Left ventricle myocardium inferior (tissue), 1 donor: ENCODE measurements at places on chromosomes 16 and 17.

DNA sequence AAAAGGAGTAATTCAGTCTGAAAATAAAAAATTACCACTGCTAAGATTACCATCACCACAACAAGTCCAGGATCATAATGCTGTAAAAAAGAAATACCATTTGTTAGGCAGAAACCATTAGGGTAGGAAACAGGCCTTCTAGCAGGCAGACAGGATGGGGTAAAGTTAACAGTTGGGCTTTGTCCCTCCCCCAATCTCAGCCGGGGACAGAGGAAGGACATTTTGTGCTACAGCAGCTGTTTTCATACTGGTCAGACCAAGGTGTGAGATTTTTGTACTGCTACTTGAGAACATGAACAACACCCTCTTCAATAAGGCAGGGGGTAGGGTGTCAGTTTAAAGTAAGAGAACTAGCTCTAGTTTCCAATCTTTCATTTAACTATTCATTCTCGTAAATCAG, 49.2 kb upstream of the ITGA2B start:
- no peak for DNase-seq

GRCh38 chr16:53209877-53210276, 155.1 kb downstream of the CHD9 start:
- no peak for DNase-seq

GRCh38 chr17:29133121-29133713, 47.0 kb downstream of the MYO18A start:
- peak; percentile 48 for DNase-seq

DNA sequence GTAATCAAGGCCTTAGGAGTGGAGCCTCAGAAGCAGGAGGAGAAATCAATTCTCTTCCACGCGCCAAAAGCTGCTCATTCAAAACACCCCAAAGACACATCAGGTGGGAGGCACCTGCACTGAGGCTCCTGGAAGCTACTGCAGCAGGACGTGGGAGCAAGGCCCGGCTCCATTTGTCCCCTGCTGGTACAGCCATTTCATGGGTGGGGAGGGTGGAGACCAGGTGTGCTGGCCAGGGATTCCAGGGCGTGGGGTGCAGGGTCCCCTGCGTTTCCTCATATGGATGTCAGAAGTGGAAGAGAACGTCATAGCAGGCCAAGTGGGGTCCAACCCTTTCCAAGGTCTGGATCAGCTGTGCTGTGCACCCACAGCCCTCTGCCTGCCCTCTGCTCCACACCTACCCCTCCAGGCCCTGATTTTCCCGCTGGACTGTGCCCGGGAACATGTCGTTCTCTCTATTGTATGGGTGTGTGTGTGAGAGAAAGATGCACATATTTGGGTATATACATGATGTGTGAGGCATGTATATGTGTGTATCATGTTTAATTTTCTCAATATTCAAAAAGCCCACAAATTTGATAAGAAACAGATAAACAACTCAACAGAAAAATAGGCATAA, 39.2 kb upstream of the CBX4 start:
- no peak for DNase-seq

- peak; percentile 41 for DNase-seq
Measured at GRCh38 chr17:63963123-63963522, 9.6 kb downstream of the SCN4A start.

DNA sequence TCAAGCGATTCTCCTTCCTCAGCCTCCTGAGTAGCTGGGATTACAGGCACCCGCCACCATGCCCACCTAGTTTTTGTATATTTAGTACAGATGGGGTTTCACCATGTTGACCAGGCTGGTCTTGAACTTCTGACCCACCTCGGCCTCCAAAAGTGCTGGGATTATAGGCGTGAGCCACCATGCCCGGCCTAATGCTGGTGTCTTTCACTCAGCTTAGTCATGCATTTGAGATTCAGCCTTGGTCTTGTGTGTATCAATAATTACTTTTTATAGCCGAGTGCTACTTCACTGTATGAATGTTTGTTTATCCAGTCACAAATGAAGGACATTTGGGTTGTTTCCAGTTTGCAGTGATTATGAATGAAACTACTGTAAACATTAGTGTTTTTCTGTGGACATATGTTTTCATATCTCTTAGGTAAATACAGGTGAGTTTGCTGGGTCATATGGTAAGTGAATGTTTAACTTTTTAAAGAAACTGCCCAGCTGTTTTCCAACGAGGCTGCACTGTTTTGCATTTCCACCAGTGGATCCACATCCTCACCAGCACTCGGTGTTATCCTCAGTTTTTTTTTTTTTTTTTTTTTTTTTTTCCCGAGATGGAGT, 11.0 kb upstream of the PLCG2 start:
- no peak for DNase-seq

GRCh38 chr17:37828651-37829124, 83.8 kb upstream of the HNF1B start:
- no peak for DNase-seq

GRCh38 chr17:77875051-77875780, 83.3 kb upstream of the TNRC6C start:
- no peak for DNase-seq

- DNase-seq: no peak
Measured at GRCh38 chr17:57104461-57105175, 19.6 kb downstream of the AKAP1 start.

GRCh38 chr17:10156948-10157607, 41.3 kb downstream of the GAS7 start:
- peak; percentile 47 for DNase-seq

GRCh38 chr17:40399185-40399584, 18.5 kb downstream of the TOP2A start:
- DNase-seq: no peak

DNA sequence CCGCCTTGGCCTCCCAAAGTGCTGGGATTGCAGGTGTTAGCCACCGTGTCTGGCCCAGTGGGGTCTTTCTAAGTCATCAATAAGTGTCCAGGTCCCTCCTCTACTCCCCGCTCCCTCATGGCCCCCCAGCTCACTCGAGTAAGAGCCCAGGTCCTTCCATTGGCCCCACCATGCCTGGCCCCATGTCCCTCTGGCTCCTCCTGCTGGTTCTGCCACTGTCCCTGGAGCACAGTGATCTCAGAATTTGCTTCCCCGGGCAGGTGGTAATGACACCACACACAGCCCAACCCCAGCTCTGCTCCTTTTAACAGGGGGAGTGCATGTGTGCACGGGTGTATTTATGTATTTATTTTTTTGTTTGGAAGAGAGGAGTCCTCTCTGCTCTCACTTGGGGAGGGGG, 19.6 kb downstream of the MGAT5B start:
- DNase-seq: no peak

DNA sequence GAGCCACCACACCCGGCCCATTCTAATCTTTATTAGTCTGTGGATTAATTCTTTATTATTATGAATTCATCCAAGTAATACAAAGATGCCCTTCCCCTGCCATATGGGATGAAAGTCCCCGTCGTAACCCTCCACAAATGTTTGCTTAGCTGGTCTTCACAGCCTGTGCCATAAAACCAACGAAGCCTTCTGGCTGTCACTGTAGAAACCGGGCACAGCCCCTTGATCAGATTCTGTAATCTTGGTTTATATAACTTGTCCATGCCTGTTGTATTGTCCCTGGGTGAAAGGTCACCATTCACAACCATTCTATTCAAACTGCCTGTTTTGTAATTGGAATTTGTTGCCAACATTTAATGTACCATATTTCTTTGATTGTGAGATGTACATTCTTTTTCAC, 66.5 kb downstream of the ATP2C2 start:
- DNase-seq: no peak

GRCh38 chr17:61814485-61814884, 48.8 kb downstream of the BRIP1 start:
- DNase-seq: no peak

DNA sequence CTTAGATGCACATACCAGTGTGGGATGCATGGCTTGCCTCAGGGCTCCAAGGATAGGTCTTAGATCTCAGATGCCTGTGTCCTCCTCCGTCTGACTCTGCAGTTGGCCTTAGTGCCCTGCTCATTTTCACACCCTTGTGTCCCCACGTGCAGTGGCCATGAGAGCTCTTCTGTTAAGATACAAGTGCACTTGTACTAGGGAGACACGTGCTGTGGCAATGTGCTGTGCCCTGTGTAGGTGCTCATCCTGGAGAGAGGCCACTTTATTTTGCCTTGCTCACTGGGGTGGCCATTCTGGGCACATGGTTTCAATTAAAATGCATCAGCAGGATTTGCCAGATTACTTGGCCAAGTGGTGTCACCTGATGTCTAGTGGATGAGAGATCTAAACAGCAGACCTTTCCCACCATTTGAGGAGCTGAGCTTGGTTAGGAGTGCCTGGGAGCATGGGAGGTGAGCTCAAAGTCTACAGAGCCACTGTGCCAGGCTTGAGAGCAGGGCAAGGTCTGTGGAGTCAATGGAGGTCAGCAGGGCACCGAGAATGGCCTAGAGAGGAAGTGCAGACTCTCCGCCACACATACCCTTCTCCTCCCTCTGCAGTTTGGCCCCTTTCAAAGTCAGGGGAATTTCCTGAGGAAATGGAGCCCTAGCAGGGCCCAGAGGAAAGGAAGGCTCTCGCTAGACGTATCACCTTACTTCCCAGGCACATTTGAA, 25.2 kb upstream of the SMPD3 start:
- DNase-seq: no peak

DNA sequence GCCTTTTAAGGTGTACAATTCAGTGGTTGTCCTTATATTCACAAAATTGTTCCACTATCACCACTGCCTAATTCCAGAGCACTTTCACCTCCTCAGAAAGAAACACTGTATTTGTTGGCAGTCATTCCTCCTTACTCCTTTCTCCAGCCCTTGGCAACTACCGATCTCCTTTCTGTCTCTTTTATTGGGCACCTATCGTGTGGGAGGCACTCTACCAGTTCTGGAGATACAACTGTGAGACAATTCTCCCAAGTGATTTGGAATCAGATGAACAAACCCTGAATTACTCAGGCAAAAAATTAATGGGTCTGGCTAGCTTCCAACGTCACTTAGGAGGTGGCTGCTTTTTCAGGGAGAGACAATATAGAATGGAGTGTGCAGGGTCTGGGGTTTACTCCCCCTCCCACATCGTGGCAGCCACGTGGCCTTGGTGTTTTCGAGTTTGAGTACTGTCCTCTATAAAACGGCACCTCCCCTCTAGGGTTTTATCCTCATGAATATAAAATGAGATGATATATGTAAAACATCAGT, 63.9 kb downstream of the SHISA9 start:
- DNase-seq: no peak

GRCh38 chr17:78379131-78379491, 662 bp downstream of the PGS1 start:
- DNase-seq: no peak

DNA sequence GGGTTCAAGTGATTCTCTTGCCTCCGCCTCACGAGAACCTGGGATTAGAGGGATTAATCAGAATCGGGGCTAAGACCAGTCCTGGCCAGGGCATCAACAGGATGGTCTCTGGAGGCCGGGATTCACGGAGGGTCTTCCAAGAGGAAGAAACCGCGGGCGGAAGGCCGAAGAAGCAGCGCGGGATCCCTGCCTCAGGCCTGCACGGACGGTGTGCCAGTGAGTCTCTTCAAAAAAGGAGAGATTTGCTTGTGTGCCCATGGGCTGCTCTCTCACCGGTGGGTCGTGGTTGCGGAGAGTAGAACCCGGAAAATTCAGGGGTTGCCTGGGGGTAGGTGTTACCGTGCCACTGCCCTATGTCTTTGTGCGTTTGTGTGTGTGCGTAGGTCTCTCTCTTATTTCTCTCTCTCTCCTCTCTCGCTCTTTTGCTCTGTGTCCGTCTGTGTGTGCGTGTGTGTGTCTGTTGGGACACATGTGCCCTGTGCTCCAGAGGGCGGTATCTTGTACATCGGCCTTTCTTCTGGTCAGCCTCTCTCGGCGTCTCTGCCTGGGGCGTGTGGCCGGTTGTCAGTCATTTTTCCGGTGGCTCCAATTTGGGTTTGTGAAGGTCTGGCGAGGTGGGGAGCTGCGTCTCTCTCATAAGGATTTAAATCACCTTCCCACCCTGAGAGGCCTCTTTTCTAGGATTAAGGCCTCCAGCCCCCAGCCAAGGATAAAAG, 613.2 kb downstream of the KCNJ18 start:
- DNase-seq: no peak

DNA sequence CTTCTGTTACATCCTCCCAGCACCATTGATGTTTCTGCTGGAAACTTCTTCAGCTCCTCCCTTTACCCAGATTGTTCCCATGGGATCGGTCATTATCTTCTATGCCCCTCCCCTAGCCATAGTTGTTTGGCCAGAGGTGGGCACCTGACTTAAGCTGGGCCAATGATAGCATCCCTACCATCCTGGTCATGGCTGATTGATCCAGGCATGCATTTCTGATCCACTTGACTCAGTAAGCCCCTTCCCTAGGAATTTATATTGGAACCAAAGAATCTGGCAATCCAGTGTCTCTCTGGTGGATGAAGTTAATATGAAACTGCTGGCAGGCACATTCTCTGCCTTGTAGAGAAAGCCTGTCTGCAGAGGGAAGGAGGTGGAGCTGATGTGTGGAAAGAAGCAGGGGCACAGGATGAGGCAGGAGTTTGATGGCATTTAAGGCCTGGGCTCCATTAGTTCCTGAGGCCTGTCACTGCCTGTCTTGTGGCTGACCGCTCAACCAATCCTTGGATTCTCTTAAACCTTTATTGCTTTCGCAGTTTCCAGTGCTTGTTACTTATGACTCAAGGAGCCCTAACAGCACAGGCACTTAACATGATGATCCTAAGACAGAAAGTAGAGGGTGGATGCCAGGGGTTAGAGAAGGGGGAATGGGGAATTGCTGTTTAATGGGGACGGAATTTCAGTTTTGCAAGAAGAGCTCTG, 152.4 kb downstream of the ABCC12 start:
- no peak for DNase-seq

- no peak for DNase-seq
Measured at GRCh38 chr17:8327303-8327649, 12.4 kb upstream of the ODF4 start.

DNA sequence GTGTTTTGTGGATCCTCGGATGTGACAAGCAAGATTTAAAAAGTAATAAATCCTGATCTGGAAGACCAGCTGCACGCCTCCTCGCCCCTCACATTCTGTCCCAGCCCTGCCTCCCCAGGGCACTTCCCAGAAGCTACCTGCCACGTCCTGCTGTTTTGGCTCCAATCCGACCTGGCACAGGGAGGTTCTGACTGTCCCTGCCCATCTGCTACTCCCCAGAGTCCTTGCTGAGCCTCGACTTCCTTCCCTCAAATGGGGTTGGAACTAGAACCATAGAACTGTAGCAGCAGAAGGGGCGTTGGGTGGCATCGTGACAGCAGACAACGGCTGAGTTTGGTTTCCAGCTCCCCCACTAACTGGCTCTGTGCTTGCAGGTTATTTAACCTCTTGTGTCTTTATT, 71.7 kb downstream of the RPH3AL start:
- DNase-seq: no peak

GRCh38 chr17:39763051-39763820, 25.5 kb downstream of the GRB7 start:
- no peak for DNase-seq

GRCh38 chr16:57826706-57827625, 24.7 kb upstream of the KIFC3 start:
- DNase-seq: peak; percentile 50
